Trophoblast cell (in vitro differentiated cells and primary cell): ENCODE measurements at places on chromosomes 16 and 17.

- no peak for DNase-seq
Observed at GRCh38 chr17:5686074-5686635, 101.8 kb upstream of the NLRP1 start.

DNA sequence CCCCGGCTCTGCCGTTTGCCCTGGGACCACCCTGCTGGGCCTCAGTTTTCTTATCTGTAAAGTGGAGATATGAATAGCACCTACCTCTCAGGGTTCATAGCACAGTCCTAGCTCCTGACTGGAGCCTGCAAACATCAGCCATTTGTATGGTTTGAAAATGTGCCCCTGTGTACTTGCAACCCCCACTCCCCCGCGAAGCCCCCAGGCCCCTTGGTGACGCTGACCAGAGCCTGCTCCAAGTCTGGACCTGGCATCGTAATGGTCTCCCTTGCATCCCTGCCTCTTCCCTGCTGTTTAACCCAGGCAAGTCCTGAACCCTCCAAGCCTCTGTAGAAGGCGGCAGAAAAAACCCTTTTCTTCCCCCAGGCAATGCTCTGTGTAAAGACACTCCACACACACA is 128.0 kb downstream of the IRF8 start:
- DNase-seq = no peak

GRCh38 chr17:82703935-82704865 is 5.7 kb upstream of the RAB40B start:
- DNase-seq = no peak

DNA sequence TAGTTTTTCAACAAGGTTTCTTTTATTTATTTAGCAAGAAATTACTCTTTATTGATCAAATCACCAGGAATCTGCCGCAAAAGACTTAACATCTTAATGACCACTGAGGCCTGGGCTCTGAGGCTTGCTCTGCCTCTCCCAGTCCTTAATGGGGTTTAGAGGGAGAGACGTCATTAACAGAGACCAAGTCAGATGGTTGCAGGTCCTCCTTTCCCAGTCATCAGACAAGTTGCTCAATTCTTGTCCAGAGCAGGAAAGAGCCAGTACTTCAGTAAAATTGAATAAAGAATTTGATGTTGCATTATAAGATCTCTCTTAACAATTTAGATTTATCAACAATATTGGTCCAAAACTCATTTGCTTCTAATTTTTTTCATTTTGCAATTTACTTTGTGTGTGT is 2.0 kb downstream of the SEPHS2 start:
- DNase-seq = no peak
